ENCODE measurements at places on chromosomes 5 and 9. TPM values are rescaled to one million over a fixed set of nuclear protein-coding genes. Genes with fewer than 3 reads are reported as not detected.
A peak's percentile ranks its signal among the peaks of the same experiment; 100 is the strongest.

DNA sequence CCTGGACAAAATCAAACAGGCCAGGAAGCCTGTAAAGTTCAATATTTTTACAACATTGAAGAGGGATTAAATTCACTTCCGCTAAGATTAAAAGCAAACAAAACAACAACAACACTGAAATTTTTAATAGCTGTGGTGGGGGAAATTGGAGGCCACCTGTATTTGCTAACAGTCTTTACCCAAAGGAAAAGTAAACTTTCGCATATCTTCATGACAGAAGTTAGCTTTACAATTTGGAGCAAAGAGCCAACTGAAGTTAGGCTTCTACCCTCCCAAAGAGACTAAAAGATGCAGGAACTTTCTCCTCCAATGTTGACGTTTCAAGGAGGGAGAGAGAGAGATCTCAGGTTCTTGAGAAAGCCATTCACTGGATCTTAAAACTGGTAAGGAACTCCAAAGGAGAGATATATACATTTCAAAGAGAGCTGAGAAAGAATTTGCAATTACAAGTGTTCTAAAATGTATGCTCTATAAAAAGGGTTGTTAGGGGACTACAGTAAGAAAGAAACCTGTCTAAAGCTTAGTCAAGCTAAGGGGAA lies 349.2 kb upstream of the CDH9 start:
- no peak for DNase-seq

The WNK2 gene
- not detected for total RNA-seq

DNA sequence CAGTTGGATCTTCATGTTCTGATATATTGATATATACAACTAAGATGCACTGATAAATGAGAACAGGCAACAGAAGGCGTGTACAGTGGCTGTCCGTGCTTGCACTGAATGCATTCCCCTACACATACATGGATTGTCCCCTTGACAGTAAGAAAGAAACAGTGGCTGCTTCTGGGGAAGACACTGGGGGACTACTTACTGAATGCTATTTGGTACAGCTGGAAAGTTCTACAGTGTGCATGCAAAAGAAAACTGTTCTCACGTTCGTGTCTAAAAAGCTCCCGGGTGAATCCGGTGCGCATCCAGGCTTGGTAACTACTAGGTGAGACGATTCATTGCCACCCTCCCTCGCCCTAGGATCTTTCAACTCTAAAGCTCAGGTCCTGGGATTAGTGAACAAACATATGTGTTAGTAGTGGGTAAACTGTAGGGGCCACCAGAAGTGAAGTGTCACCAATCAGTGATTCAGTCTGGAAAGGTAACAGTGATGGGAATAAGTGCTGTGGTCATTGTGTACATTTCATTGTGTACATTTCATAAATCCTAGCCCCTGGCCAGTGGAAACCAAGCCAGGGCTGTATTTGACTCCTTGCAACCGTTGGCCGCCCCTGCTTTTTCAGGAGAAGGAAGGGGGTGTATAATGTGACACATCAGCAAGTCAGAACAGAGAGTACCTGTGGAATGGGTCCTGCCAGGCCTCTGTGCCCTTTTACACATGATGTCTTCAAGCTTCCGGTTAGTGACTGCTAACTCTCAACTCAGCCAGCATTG lies 46.3 kb upstream of the BOD1 start:
- no peak for DNase-seq

- DNase-seq, result no peak
Measured at GRCh38 chr5:42988568-42988967, 51.6 kb downstream of the ANXA2R start.

The PIP5K1B gene
- total RNA-seq, result 0.99 TPM

DNA sequence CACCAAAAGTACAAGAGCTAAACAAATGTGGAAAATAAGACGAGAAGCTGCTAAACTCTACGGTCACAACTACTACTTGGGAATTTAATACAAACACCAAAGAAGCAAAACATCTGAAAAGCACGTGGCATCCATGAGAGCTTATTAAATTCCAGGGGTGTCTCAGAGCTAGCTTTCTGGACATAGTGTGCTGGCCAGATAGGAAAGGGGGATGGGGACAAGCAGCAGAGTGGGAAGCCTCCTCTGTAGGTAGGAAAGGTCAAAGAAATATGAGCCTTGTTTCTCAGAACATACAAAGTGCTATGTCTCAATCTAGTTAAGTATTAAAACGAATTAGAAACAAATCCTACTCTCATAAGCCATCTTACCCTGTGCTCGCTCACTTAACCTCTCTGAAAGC lies 51.3 kb upstream of the GOLPH3 start:
- no peak for DNase-seq

The EIF4EBP3 gene
- total RNA-seq, result 9.1 TPM

DNA sequence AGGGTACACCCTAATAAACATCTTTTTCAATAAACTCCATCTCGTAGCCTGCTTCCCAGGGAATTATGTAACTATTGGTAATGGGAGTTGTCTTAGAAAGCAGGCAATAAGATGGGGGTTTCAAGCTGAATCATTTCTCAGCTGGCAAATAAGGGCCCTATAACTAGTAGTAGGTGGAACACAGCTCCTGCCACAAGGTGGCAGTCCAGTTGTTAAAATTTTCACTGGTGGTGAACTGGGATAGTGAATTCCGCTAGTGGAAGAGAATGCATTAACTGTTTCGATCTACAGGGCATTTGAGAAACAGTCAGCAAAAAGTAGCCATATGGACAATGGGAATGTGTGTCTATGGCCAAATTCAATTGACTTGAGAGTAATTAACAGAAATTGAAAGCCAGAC lies 27.7 kb downstream of the PCDHB15 start:
- no peak for DNase-seq

- DNase-seq, result no peak
Measured at GRCh38 chr9:128211981-128212281, 8.8 kb downstream of the DNM1 start.

The SERINC5 gene
- total RNA-seq, result 119 TPM

DNA sequence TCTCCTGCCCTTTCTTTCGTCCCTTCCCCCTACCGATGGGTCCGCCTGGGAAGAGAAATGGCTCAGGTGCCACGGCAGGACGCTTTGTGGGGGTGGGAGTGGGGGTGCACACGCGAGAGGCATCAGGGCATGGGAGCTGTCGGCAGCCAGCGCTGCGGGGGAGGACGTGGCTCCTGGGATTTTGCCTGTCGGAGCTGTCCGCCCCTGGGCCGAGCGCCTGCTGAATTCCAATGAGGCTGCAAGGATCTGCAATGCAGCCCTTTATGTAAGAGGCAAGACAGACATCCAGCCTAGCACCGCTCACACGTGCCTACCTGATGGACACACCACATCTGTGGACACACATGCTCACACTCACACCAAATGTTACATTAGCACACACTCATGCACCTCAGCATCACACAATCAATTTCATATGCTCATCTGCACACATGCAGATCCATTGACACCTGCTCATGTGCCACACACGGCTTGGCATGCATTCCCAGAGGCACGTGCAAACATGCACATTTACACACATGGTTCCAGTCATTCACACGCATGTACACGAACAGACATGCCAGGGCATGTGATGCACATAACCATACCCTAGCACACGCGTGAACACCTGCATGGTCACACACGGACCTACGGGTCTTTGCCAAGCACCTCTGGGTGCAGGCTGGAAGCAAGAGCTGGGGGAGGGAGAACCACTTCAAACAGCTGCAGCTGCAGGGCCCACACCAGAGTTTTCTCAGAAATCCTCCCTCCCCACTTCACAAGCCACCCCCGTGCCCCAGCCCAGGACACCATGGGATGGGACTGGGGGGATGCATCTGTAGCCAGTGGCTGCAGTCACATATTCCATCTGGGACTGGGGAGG lies 1.4 kb downstream of the GRIN1 start:
- DNase-seq, result no peak

DNA sequence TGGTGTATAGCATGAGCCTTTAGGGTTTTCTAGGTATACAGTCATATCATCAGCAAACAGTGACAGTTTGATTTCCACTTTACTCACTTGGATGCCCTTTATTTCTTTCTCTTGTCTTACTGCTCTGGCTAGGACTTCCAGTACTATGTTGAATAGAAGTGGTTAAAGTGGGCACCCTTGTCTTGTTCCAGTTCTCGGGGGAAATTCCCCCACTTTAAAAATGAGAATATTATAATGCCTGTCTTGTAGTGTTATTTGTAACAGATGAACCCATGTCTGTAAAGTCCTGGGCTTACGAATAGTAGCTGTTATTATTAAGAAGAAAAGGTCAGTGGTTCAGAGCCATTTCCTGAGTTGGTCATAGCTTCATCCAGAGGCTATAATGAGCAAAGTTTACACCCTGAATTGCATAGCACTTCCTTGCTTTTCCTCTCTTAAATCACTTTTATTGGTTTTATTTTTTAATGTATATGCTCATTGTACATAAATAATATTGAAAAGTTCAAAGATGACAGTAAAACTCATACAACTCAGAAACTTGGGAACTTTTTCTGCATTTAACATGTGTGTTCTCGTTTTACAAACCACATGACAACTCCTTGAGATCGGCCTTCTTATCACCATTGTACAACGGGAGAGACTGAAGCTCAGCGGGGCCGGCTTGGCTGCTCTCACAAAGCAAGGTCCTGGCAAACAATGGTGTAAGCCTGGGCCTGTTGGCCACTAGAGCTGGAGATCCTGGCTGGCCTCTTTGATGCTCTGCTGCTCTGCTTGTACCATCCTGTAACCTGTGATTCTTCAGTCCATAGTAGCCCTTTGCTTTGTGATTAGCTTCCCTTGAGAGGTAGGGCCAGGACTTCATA lies 85.2 kb downstream of the CYFIP2 start:
- no peak for DNase-seq

The ZNF782 gene
- 4.6 TPM for total RNA-seq

The DPH7 gene
- 46.1 TPM for total RNA-seq

- no peak for DNase-seq
Measured at GRCh38 chr5:88374391-88374790, 105.7 kb upstream of the TMEM161B start.

DNA sequence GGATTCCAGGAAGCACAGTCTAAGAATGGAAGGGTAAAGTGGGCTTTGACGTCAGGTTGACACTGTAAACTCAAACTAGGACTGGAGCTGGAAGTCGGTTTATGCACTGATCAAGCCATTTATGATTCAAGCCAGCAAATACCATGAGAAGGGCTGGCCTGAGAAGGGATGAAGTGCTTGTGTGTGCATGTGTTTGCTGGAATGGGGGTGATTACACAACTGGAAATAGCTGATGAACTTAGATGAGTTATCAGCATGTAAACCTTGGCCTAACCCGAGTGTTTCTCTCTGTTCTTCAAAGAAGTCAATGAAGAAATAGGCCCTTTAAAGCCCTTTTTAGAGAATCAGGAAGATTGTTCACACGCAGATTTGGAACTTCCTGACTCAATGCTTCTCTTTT lies 287.6 kb downstream of the RFX3 start:
- DNase-seq, result no peak

GRCh38 chr5:34022121-34022705 lies 14.4 kb upstream of the AMACR start:
- no peak for DNase-seq

The FAM153A gene
- total RNA-seq, result 10.9 TPM

The SLC45A2 gene
- total RNA-seq, result not detected

GRCh38 chr5:35195472-35195852 lies 34.8 kb downstream of the PRLR start:
- DNase-seq, result no peak

DNA sequence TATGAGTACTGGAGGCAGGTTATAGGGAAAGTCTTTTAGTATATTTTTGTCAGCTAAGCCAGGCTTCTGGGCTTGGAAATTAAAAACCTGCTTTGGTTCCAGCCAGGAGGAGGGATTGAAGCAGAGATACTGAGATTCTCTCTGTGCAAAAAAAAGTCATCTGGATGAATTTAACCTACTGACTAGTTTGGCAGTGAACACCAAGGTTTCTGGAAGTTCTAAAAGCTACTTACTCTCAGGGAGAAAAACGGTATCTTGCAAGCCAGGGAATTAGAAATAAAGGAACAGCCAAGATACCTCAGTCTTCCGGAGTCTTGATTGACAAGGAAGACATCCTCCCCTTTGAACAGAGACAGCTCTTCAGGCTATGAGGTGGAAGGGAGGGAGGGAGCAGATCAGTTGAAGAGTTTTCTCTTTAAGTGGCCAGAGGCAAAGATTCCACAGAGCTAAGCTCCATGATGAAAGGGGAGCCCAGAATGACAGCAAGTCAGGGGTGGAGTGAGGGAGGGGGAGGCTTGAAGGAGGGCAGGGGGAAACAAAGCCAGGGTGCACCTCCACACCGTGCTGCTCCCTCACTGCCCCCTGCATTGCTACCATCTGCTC lies 8.3 kb upstream of the ZBTB34 start:
- DNase-seq, result no peak

GRCh38 chr9:90458485-90458884 lies 184.1 kb downstream of the DIRAS2 start:
- DNase-seq, result no peak

DNA sequence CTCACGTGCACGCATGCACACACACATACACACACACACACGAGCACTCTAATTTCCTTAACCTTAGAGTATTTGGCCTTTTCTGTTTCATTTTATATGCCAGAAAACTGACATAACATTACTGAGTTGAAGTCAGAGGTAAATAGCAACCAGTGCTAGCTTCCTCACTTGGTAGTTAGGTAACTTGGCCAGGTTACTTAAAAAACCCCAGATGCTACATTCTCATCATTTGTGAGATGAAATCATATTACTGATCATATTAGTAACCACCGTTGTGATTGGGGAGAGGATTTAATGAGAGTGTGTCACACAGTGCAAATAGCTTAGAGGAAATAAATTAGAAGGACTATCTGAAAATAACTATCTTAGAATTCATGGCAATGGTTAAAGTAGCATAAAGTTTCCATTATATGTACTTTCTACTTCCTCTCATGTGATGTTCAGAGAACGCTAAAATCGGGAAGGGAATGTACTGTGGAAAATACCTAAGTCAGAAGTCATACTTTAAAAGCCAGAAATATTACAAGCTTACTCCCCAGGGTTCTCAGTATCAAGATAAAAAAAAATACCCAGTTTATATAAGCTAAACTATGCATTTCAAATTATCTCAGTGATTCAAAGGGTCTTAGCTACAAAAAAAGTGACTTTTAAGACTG lies 120.5 kb downstream of the TUSC1 start:
- no peak for DNase-seq

DNA sequence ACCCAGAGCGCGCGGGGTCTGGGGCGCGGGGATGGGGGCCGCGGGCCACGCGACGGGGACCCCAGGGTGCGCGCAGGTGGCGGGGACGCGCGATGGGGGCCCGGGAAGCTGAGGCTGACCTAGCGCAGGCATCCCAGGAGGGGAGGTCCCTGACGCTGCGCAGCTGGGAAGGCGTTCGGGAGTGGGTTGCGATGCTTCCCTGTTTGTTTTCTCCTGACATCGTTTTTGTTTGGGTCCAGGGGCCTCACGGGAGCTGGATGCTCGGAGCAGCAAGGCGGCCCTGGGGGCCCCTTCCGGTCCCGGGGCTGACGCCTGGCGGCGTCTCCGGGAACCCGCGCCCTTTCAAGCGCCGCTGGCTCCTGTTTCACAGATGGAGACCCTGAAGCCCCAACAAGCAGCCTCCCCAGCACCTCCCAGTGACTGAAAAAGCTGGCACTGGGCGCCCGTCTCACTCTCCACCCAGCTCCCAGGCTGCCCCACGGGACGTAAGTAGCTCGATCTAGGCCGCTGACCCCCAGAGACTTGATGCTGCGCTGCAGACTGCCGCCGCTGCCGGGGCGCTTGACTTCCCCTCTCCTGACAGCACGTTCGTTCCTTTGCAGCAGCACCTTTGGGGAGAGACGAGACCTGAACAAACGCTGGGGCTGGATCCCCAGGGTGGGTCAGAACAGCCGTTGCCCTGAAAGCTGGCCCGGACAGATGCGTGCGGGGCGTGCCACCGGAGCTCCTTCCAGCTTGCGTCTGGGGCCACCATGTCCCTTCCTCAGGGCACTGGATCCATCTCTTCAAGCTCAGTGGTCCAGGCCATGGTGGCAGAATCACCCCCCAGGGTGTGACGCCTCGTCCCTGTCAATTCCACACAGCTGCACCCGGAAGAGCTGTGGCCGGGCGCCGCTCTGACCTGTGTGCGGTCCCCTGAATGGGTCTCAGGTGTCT lies 593 bp downstream of the BRD3OS start:
- peak; percentile 37 for DNase-seq
